ENCODE measurements at places on chromosomes 7 and 10.

GRCh38 chr7:832167-832967 is at the start of gene SUN1:
SUN1 (plus strand) TSS chr7:832476; CDS start chr7:832525, 49 bp downstream.
- DNase-seq: no peak

DNA sequence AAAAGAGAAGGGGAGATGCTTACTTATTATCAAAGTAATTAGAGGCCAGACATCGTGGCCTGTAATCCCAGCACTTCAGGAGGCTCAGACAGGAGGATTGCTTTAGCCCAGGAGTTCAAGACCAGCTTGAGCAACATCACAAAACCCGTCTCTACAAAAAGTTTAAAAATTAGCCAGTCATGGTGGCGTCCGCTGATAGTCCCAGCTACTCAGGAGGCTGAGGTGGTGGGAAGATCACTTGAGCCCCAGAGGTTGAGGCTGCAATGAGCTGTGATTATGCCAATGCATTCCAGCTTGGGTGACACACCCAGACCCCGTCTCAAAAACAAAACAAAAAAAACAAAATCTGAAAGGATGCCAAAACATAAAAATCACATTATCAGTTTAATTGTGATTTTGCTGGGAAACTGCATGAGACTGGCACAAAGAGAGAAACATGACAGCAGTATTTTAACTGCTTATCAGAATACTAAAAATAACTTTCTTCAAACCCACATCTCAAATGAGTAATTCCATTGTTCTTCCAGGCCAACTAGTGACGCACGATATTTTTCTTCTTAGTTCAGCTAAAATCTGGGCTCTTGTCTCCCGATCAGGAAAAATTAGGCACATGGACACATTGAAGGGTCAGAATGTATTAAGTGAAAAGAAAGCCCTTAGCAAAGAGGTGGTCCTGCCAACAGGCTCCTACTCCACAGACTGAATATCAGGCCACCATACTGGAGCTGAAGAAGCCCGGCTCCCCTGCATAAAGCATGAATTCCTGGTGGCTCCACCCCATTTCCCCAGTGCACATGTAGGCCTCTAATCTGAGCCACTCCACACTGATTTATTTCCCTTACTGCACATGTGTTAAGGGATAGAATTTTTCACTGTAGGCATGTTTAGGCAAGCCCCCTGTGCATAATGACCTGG is 9.6 kb upstream of the CCM2 start:
- no peak for DNase-seq

- DNase-seq: no peak
Measured at GRCh38 chr10:60943316-60944057, 498 bp downstream of the RHOBTB1 start.

- no peak for DNase-seq
Measured at GRCh38 chr7:110090110-110090820, 1000.7 kb upstream of the LRRN3 start.

GRCh38 chr10:106652279-106652678 is 512.2 kb downstream of the SORCS1 start:
- no peak for DNase-seq

- DNase-seq: peak; percentile 51
Measured at GRCh38 chr7:45921699-45922519, 837 bp upstream of the IGFBP3 start.

DNA sequence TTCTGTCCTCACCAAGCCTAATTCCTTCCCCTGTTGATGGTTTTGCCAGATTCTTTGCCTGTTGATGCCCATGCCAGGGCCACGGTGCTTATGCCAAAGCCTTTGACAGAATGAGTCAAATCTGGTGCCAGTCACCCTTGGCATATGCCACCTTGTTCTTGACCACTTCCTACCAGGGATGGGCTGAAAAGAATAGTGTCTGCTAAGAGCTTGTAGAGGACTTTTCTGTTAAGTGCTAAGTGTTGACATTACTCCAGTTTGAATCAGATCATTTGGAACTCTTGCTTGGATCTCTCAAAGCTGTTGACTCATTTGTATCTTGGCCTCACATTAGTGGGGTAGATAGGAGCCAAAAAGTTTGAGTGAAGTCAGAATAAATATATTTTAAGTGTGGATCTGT is 661.2 kb downstream of the AUTS2 start:
- peak; percentile 17 for DNase-seq

DNA sequence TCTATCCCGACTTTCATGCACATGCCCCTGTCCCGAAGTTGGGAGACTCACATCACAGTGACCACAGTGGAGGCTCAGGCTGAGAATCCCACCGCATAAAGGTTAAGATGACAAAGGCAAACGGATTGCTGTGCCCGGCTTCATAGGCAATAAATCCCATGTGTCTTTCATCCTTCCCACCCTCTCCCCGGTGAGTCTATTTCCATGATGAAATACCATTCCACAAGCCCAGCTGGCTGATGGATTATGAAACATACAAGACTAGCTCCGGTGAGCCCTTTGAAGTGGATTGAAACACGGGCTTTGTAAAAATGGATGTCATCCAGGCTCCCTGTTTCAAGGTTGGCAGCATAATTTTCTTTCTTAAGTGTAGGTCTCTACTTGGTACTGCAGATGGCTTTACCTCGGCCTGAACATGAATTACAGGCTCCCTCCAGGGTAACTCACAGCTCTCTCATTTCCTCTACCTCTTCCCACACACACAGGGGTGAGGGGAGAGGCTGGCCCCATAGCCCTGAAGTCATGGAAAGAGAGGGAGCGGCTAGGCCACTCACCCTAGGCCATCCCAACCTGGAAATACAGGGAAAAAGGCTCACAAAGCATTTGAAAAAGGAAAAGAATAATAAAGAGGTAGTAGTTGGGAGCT is 92.0 kb upstream of the CALN1 start:
- no peak for DNase-seq

DNA sequence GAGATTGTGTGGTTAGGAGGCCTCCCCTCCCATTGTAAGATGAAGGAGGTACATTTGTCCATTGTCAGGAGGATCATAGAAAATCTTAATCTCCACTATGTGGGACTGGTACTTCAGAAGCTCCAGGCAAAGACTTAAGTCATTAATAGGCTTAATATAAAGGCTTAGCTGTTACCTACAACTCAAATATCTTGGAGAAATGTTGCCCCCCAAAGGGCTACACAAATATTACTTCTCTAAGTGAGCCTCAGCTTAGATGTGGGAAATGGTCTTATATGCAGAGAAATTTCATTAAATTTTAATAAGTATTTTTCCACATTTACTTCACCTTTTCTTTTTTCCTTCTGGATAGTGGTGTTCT is 27.2 kb downstream of the TAS2R41 start:
- no peak for DNase-seq

DNA sequence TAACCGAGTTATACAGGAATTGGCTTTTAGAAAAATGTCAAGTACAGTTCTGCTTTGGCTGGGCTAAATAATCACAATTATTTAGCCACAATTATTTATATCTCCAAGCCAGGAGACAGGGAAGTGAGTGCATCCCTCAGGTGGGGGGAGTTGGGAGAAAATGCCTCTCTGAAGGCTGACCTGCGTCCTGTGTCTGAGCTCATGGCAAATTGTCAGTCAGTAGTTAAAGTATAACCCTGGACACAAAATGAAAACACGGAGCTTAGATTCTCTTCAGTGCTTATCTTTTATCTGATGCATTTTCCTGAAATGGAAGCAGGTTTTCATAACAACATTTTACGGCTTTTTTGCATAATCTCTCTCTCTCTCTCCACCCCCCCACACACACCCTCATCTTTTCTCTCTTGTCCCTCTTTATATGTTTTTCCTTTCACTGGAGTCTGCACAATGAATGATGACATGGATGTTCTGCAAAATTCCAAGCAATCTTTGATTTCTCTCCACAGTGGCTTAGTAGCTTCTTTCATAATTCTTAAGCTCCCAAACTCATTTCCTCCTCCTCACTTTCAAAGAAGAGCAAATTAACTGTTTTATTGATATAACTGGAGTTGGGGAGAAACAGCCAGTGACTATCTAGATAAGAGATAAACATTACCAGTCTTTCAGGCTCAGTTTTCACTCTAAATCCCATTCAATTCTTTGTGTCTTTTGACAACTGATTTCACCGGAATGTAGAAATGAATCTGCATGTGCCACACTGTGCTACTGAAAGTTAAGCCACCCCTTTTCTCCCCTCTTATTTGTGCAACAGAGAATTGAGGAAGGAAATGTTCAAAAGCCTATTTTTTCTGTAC is 521.4 kb upstream of the GHITM start:
- DNase-seq: no peak

GRCh38 chr7:139023076-139023475 is 12.8 kb downstream of the ZC3HAV1L start:
- no peak for DNase-seq

GRCh38 chr7:135001390-135002165 is 15.3 kb downstream of the AGBL3 start:
- DNase-seq: no peak

GRCh38 chr7:97012365-97013133 is 7.2 kb downstream of the DLX6 start:
- no peak for DNase-seq

GRCh38 chr10:74967911-74968666 is 141.7 kb downstream of the KAT6B start:
- peak; percentile 43 for DNase-seq

DNA sequence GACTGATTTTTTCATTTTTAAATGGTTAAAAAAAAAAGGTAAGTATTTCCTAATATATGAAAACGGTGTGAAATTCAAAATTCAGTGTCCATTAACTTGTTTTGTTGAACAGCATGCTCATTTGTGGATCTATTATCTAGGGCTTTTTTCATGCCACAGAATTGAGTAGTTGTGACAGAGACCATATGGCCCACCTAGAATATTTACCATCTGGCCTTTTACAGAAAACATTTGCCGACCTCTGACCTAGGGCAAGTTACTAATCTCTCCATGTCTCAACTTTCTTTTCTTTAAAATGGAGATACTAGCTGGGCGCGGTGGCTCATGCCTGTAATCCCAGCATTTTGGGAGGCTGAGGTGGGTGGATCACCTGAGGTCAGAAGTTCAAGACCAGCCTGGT is 41.3 kb downstream of the GRK5 start:
- no peak for DNase-seq

GRCh38 chr10:76954838-76955237 is 682.8 kb downstream of the KCNMA1 start:
- no peak for DNase-seq
